ENCODE measurements at places on chromosomes 1 and 21. TPM values are rescaled to one million over a fixed set of nuclear protein-coding genes. Genes with fewer than 3 reads are reported as not detected.

MRPL24 gene
- total RNA-seq = 79.0 TPM

SLC5A9 gene
- total RNA-seq = not detected

PTPRF gene
- 345 TPM for total RNA-seq

CD84 gene
- not detected for total RNA-seq

VAMP4 gene
- 3.9 TPM for total RNA-seq

KIF17 gene
- total RNA-seq = 16.3 TPM

LCE3E gene
- not detected for total RNA-seq

COL8A2 gene
- total RNA-seq = 0.41 TPM

PUM1 gene
- 74.7 TPM for total RNA-seq

TDRD5 gene
- not detected for total RNA-seq

TP53BP2 gene
- total RNA-seq = 38.1 TPM

UBXN10 gene
- total RNA-seq = 0.24 TPM

TRIM46 gene
- total RNA-seq = 9.9 TPM

LRRC38 gene
- not detected for total RNA-seq

PTPRC gene
- total RNA-seq = not detected

NHLH2 gene
- total RNA-seq = not detected

OLIG2 gene
- total RNA-seq = not detected

OR2T33 gene
- total RNA-seq = not detected

HEYL gene
- 0.82 TPM for total RNA-seq

KDM1A gene
- total RNA-seq = 83.1 TPM

PAQR7 gene
- total RNA-seq = 7.5 TPM

GBP1 gene
- 24.7 TPM for total RNA-seq

TNFRSF4 gene
- total RNA-seq = 58.5 TPM

COG2 gene
- total RNA-seq = 13.8 TPM

SCP2 gene
- 90.3 TPM for total RNA-seq

PYHIN1 gene
- not detected for total RNA-seq

LAMB3 gene
- 24.5 TPM for total RNA-seq

PRR9 gene
- not detected for total RNA-seq

STK40 gene
- 35.2 TPM for total RNA-seq

GUCA2B gene
- not detected for total RNA-seq

LMOD1 gene
- not detected for total RNA-seq

IGSF9 gene
- 0.05 TPM for total RNA-seq

IL22RA1 gene
- total RNA-seq = not detected

CDK18 gene
- 9.7 TPM for total RNA-seq

KRTAP10-6 gene
- total RNA-seq = not detected

ROR1 gene
- 28.5 TPM for total RNA-seq

KRTAP11-1 gene
- not detected for total RNA-seq

WNT3A gene
- total RNA-seq = not detected

FAM151A gene
- not detected for total RNA-seq

EDARADD gene
- not detected for total RNA-seq

S100A9 gene
- not detected for total RNA-seq

BARHL2 gene
- total RNA-seq = not detected

KMO gene
- total RNA-seq = not detected

MROH7 gene
- total RNA-seq = not detected

FALEC gene
- not detected for total RNA-seq

FTCD gene
- total RNA-seq = 0.64 TPM

GPATCH2 gene
- 9.0 TPM for total RNA-seq

GJA8 gene
- not detected for total RNA-seq

SH3BGR gene
- 0.64 TPM for total RNA-seq

FCN3 gene
- total RNA-seq = not detected

All from glomerular endothelial cell (primary cell).